ENCODE measurements at places on chromosomes 3 and 15.

- no peak for DNase-seq
Observed at GRCh38 chr3:102916532-102916931, 481.7 kb downstream of the ZPLD1 start.

DNA sequence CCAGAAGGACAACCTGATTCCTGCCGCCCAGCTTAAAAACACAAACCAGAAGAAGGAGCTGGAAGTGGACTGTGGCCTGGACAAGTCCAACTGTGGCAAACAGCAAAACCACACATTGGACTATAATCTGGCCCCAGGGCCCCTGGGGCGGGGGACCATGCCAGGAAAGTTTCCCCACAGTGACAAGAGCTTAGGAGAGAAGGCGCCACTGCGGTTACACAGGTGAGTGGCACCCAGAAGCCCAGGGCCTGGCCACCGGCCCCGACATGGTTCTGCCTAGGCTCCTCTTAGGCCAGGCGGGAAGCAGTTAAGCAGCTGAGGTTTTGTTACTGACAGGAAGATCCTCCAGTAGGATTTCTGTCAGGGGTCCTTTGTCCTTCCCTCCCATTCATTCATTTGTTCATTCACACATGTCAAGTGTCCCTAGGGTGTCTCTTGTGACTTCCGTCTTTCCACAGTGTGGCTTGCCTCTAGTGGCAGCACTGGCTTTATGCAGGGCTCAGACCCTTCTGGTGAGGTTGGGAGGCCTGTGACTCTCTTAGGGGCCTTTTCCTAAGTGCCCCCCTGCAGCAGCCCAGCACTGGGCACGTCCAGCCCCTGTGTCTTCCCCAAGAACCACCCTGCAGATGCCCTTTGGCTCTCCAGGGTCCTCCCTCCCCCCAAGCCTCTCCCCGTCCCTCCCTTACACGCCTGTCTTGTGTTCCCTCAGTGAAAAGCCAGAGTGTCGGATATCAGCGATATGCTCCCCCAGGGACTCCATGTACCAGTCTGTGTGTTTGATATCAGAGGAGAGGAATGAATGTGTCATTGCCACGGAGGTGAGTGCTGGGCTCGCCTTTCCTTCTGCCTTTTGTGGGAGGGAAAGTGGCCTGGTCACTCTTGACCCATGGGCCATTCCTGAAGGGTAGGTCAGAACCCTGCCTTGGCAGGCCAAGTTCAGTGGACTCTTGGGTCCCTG is 7.8 kb downstream of the DLL4 start:
- DNase-seq, result no peak

DNA sequence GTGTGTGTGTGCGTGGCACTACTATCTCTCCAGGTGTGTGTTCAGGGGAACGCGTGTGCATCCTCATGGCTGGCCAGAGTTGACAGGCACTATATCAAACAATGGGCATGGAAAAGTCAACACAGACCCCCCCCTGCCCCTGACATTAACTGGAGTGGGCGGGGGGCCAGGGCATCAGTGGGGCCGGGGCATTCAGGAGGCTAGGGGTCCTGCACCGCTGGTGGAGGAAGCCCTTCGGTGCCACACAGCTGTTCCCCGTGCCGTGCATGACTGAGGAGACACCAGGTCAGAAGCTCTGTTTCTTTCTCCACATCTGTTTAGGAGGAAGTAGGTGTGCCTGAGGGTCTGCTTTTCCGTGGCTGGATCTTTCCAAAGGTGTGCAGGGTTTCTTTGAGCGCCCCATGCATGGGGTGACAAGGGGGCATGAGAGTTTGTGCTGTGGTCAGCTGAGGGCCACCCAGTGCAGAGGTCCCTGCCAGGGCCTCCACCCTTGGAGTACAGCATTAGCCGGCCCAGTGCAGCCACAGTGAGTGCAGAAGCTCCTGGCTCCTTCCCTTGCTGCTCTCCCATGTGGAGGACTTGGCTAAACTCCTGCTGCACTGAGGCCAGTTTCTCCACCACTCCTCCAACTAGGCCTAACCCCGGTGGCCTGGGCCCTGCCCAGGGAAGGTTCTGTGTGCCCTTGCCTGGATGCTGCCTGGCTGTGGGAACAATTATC is 7.5 kb downstream of the C3orf22 start:
- DNase-seq, result no peak

- DNase-seq, result no peak
Observed at GRCh38 chr3:105953831-105954230, 85.0 kb upstream of the CBLB start.

GRCh38 chr3:138154534-138154933 is 20.2 kb downstream of the DBR1 start:
- no peak for DNase-seq

DNA sequence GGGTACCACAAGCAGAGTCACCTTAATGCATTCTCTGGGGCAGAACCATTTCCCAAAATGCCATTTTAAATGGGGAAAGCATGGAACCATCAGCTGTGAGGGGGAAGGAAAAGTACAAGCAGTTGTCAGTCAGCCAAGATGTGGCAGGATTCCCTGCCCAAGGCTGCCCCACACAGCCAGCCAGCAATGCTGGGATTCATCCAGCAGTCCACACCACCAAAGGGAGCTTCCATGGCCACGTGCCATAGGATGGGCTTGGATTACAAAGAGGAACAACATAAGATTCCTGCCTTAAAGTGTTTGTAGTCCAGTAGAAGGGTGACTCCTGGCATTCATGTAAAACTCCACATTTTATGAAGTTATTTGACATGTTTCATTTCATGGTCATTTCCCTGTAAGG is 233.3 kb downstream of the SHOX2 start:
- DNase-seq, result no peak

Measured in CD4-positive, alpha-beta T cell treated with Interferon alpha-2 for 1 hour (primary cell).